ENCODE measurements at places on chromosomes 11 and 22.

DNA sequence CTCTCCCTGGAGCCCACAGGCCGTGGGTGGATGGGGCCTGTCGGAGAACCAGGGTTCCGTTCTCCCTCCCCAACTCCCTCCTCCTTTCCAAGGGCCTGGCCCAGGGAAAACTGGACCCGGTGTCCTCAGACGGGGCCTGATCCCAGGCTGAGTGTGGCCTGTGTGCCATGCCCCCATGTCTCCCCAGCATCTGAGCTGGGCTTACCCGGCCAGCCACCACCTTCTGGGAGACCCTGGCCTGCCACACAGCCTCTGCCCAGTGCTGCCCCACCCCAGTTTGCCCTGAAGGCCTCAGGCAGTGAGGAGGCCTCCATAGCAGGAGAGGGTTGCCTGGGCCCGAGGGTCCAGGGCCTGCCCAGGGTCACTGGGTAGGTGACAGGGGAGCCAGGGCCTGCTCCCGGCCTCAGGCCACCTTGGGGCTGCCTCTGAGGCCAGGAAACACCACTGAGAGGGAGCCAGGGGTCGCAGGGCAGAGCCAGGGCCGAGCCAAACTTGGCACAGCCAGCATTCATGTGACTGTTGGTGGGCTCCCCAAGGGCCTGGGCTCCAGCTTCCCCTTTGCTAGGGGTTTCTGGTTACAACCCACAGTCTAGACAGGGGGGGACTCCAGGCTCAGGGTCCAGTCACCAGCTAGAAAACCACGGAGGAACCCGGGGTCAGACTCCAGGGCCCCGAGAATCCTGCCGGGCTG, 590 bp upstream of the IFITM10 start:
- DNase-seq, result no peak

DNA sequence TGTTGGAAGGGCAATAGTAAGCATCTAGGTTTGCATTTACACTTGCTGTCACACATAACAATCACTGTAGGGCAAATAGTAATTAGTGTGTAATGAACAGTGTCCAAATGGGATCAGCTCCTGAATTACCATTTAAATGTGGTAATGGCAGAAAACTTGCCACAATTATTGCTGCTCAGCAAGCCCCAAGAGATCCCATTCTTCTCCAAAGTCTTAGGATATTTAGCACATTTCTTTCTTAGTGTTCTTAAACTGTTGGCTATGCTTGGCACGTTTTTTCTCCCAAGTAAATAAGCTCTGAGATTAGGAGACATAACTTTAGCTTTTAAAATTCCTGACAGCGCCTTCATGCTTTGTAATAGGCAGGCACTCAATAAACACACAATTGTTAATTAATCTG, 1037.0 kb downstream of the DLG2 start:
- no peak for DNase-seq

- DNase-seq, result no peak
Measured at GRCh38 chr22:36154423-36154945, 6.1 kb downstream of the APOL3 start.

DNA sequence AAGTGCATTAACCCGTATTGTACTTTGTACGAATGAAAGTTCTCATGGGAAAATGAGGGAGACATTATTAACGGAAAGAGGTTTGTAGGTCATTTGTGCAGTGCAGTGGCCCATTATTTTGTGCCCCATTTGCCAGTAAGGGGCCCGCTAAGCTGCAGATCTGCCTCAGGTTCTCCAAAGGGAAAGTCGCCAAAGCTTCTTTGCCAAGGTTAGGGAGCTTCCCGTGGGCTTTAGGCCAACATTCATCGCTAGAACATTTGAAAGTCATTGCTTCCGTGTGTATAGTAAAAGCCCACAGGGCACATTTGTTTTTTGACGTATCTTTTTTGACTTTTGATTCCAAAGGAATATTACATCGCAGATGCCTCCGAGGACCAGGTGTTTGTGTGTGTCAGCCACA, 61.0 kb upstream of the SORL1-AS1 start:
- DNase-seq, result no peak

DNA sequence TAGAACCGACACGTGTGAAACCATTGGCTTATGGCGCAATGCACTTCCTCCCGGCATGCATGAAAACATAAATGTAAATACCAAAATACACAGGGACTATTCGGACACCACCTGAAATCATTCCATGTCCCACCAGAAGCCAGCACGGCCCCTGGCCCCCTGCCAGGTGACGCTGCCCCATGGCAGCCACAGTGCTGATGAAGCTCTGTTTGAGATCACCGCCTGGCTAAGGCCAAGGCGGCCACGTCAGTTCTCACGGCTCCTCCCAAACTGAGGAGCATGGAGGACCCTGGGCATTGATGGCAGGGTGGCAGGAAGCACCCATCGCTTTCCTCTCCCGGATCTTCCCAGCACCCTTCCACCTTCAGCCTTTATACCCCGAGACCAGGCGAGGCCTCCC, 89.5 kb downstream of the CDKN1C start:
- DNase-seq, result no peak

- DNase-seq, result no peak
Measured at GRCh38 chr11:115642660-115643059, 138.4 kb upstream of the CADM1 start.

- no peak for DNase-seq
Measured at GRCh38 chr11:63849691-63850090, 10.8 kb downstream of the MARK2 start.

DNA sequence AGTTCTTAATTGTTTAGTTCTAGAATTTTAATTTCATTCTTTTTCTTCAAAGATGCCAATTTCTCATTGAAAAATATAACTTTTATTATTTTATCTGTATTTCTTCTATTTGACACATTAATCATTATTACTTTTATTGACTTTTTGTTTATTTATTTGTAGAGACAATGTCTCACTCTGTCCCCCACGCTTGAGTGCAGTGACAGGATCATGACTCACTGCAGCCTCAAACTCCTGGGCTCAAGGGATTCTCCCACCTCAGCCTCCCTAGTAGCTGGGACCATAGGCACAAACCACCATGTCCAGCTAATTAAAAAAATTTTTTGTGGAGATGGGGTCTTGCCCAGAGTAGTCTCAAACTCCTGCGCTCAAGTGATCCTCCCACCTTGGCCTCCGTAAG, 30.3 kb upstream of the FBLN1 start:
- DNase-seq, result no peak

GRCh38 chr11:65992056-65992455, 9.9 kb downstream of the EIF1AD start:
- DNase-seq, result no peak

- DNase-seq, result no peak
Measured at GRCh38 chr22:31107894-31108218, 488 bp upstream of the SELENOM start.

- no peak for DNase-seq
Measured at GRCh38 chr22:36577019-36577418, 48.1 kb upstream of the EIF3D start.

DNA sequence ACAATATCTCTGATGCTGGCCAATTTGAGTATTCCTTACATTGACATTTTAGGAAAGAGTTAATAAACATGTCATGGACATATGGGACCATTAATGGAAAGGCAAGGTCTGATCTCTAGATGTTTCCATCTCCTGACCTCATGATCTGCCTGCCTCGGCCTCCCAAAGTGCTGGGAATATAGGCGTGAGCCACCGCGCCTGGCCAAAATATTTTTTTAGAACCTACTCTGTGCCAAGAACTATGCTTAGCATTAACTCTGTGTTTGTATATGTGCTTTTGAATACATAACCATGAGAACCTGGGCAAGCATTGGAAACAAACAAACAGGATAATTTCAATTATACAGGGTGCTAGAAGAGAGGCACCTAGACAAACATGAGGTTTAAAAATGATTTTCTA, 123.2 kb downstream of the ATG16L2 start:
- no peak for DNase-seq

- DNase-seq, result no peak
Measured at GRCh38 chr11:73227571-73228211, 9.6 kb downstream of the P2RY2 start.

DNA sequence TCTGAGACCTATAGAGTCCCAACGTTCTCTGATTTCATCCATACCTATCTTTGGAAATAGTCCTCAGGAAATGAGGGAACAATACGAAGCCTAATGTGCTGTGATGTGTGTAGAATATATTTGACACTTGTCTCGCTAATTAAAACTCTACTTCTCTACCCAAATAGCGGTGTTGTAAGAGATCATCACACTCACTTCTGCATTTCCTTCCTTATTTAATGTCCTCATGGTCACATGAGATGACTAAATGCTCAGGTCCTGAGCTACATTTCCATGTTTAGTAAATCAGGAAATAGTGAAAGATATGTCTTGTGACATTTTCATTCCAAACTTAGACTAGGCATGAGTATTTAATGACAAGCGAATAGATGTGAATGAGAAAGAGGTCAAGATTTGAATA, 112.3 kb downstream of the MAML2 start:
- no peak for DNase-seq

DNA sequence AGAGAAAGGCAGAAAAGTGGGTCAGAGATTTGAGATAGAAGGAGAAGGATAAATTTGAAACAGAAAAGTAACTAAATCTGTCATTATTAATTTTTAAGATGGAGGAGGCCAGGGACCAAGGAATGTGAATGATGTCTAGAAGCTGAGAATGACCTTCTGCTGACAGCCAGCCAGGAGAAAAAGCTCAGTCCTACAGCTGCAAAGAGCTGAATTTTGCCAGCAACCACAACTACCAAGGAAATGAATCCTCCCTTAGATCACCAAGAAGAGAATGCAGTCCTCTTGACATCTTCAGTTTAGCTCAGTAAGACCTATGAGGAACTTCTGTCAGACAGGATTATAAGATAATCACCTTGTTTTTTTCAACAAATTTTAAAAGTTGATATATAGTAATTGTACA, 538.2 kb downstream of the LRRC4C start:
- no peak for DNase-seq

- no peak for DNase-seq
Measured at GRCh38 chr11:117644403-117645155, 152.4 kb downstream of the DSCAML1 start.

DNA sequence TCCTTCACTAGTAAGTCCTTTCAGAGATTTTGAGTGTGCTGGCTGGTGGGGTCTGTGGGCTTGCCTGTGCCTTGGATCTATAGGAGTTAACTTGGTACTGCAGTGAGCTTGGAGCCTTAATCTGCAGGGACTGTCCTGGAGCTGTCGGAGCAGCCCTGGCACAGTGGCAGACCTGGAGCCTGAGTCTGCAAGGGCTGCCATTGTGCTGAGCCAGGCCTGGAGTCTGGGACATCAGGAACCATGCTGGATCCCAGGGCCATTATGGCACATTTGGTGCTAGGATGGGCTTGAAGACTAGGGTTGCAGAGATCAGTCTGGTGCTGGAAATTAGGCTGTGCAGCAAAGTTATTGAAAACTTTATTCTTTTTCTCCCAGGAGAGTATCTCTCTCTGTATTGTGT, 665.4 kb downstream of the METTL15 start:
- DNase-seq, result no peak

GRCh38 chr11:14308114-14308896, 50.7 kb downstream of the RRAS2 start:
- DNase-seq, result no peak

DNA sequence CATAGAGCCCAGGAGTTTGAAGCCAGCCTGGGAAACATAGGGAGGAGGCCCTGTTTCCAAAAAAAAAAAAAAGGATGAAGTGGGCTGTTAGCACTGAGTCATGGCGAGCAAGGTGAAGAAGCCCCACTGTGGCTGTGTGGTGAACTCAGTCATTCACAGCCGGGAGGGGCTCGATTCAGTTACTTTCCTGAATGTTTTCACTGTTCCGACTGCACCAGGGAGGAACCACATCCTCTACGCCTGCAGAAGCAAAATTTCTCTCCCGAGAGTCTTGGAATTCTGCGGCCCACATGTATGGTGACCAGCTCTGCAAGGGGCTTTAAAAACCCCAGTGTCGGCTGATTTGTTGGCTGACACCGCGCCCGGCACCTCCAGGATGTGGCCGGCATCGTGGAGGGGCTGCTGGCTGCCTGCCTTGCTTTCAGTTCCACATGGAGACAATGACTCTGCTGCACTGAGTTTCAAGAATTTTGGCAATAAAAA, 27.8 kb upstream of the GRAMD4 start:
- DNase-seq, result no peak

- no peak for DNase-seq
Measured at GRCh38 chr11:87954476-87954875, 220.8 kb downstream of the RAB38 start.

DNA sequence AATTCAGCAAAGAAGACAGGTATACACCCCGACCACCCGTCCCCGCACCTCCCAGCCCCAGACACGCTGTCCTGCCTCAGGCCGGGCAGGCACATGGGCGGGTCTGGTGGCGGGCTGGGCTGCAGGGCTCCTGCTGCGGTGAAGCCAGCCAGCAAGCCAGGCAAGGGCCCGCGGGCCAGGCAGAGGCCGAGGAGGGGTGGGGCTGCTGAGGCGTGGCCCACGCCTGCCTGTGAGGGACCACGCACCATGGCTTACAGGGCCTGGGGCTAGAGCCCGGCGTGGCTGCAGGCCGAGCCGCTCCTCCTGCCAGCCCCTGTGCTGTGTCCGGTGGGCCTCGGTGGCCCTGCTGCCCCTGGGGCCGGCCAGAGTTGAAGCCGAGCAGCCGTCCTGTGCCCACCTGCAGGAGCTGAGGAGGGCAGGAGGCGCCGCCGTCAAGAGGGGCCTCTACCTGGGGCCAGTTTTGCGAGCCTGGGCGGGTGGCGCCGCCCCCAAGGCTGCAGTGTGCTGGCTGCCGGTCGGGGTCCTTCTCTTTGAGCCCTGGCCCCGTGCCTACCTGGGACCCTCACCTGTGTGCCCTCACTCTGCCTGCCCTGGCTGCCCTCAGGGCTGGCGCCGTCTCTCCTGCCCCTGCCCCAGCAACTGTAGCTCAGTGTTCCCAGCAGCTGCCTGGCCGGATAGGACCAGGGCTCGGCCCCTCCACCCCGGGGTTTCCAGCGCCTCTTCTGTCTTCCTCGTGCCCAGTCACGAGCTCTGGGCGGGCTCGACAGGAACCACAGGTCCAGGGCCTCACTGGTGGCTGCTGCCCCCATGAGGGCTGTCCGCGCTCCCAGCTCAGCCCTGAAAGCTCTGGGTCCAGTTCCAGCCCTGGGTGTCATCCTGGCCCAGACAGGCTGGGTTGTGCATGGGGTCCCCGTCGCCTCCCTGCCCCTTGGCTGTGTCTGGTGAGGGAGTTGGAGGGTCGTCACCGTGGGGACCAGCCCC, 38.4 kb downstream of the MOB2 start:
- no peak for DNase-seq

DNA sequence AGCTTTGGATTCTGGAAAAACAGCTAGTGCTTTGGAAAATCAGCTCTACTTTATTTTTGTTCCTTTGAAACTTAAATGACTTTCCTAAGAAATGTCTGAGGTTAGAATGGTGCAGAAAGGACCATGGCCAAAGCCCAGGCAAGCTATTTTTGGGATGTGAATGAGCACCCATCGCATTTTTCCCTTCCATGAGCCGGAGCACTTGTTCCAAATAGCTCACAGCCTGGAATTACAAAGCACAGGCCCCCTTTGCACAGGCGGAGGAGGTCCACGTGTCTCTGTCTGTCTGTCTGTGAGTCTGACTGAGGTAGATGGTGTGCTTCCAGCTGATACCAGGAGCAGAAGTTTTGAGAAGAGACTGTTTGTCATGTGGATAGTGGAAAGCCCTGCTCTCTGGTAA, 50.7 kb downstream of the MICAL2 start:
- no peak for DNase-seq

- no peak for DNase-seq
Measured at GRCh38 chr22:34534101-34534500, 531.9 kb upstream of the ISX start.

All from T-helper 9 cell (primary cell).